Hair follicular keratinocyte (primary cell): ENCODE measurements at places on chromosomes 2 and 18. TPM values are rescaled to one million over a fixed set of nuclear protein-coding genes. Genes with fewer than 3 reads are reported as not detected.

Gene INHA
- total RNA-seq, result 0.19 TPM in 1 of 2 replicates, not detected in the other

Gene FBLN7
- total RNA-seq, result 0.23 TPM in 1 of 2 replicates, not detected in the other

Gene ANKRD53
- total RNA-seq, result 0.27 TPM in 1 of 2 replicates, not detected in the other

Gene FEV
- not detected in 2 replicates for total RNA-seq

Gene PTH2R
- total RNA-seq, result 0.04 TPM in 1 of 2 replicates, not detected in the other

Gene SOWAHC
- total RNA-seq, result 51.4 and 61.0 TPM in 2 replicates

Gene RGPD8
- 3.2 and 3.6 TPM in 2 replicates for total RNA-seq

Gene XRCC5
- 148 and 230 TPM in 2 replicates for total RNA-seq

Gene C2orf78
- total RNA-seq, result not detected in 2 replicates

Gene INPP5D
- 21.6 and 27.3 TPM in 2 replicates for total RNA-seq

Gene COMMD1
- 45.6 and 47.8 TPM in 2 replicates for total RNA-seq

Gene HES6
- 5.8 and 8.4 TPM in 2 replicates for total RNA-seq

Gene SLC30A3
- not detected in 2 replicates for total RNA-seq

Gene AQP4
- total RNA-seq, result not detected in 2 replicates

Gene NETO1
- total RNA-seq, result 0.19 and 0.47 TPM in 2 replicates

Gene CTLA4
- total RNA-seq, result not detected in 2 replicates

Gene LAMA3
- total RNA-seq, result 608 and 1,811 TPM in 2 replicates

Gene POLR1A
- 14.8 and 21.8 TPM in 2 replicates for total RNA-seq

Gene CIB4
- total RNA-seq, result not detected in 2 replicates

Gene CNDP1
- total RNA-seq, result not detected in 2 replicates

Gene VIT
- total RNA-seq, result 0.27 TPM in 1 of 2 replicates, not detected in the other

Gene KCNIP3
- 0.72 and 1.2 TPM in 2 replicates for total RNA-seq
